ENCODE measurements at places on chromosomes 2 and 18. TPM values are rescaled to one million over a fixed set of nuclear protein-coding genes. Genes with fewer than 3 reads are reported as not detected.

SPEG gene
- 8.5 TPM for total RNA-seq

MPP4 gene
- total RNA-seq, result 0.62 TPM

FBXO41 gene
- total RNA-seq, result 1.7 TPM

TBC1D8 gene
- total RNA-seq, result 12.6 TPM

RESP18 gene
- not detected for total RNA-seq

TWIST2 gene
- 94.5 TPM for total RNA-seq

SP140 gene
- not detected for total RNA-seq

BMP10 gene
- total RNA-seq, result not detected

RNU2-63P gene
- total RNA-seq, result not detected

FAM228A gene
- total RNA-seq, result not detected

EN1 gene
- total RNA-seq, result 0.37 TPM

DOK6 gene
- total RNA-seq, result 0.98 TPM

ABCB11 gene
- 0.37 TPM for total RNA-seq

CPS1 gene
- 9.1 TPM for total RNA-seq

SLC23A3 gene
- total RNA-seq, result 0.25 TPM

ETAA1 gene
- 13.2 TPM for total RNA-seq

ADD2 gene
- 0.05 TPM for total RNA-seq

PHLPP1 gene
- 4.9 TPM for total RNA-seq

PSMA8 gene
- not detected for total RNA-seq

NR4A2 gene
- 0.19 TPM for total RNA-seq

SPOPL gene
- total RNA-seq, result 12.4 TPM

TRIM43B gene
- total RNA-seq, result not detected

RGPD3 gene
- total RNA-seq, result 0.50 TPM
